Cardiac muscle cell (in vitro differentiated cells and primary cell): ENCODE measurements at places on chromosomes 7 and 10. TPM values are rescaled to one million over a fixed set of nuclear protein-coding genes. Genes with fewer than 3 reads are reported as not detected.
A peak's percentile ranks its signal among the peaks of the same experiment; 100 is the strongest.

FKBP6 gene
- not detected in 2 replicates for total RNA-seq

DNA sequence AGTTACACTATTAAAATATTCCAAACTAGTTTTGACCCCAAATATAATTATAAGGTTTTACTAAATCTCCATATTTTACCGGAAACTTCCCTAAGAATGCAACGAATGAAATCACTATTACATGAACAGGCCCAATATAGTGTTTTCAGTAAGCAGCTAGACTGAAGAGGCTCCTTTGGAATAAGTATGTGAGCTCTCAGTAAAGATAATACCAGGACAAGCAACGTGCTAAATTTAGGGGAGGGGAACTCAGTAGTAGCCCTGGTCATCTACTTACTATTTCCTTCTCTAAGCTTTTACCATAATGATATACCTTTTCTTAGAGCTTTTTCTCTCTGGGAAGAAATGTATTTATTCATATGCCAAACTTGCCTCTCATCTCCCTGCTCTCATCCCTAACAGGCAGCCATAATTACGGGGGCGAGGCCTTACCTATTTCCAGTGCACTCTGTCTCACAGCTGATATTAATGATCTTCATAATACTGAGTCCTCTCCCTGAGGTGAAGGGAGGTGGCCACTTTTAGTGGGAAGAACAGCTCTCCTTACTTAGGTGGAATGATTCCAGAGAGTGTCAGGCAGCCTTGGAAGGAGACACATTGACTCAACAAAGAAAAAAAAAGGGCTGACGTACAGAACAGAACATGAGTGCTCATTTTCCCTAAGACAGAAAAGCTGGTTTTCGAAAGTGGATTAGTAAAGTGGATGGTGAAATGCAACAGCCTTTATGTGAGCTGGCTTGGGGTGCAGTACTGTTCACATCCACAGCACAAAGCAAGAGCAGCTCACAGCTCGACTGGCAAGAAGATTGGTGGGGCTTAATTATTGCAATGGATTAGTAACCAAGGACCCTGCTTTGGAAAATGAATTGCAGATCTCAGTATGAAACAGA, 165.4 kb downstream of the GLI3 start:
- H3K27me3 ChIP-seq = no peaks in the 10 kb centered on the region
- H3K4me3 ChIP-seq = no peak overlapping the region
- H3K4me1 ChIP-seq = peaks cover 69% of the 10 kb centered on the region
- H3K27ac ChIP-seq = peak overlapping the region; percentile 68
- DNase-seq = peak; percentile 28
- H3K36me3 ChIP-seq = no peaks in the 10 kb centered on the region

GRCh38 chr7:30971440-30971839, 7.7 kb downstream of the GHRHR start:
- DNase-seq = no peak
- no peak overlapping the region for H3K4me3 ChIP-seq
- peaks cover 9% of the 10 kb centered on the region for H3K27me3 ChIP-seq

DNA sequence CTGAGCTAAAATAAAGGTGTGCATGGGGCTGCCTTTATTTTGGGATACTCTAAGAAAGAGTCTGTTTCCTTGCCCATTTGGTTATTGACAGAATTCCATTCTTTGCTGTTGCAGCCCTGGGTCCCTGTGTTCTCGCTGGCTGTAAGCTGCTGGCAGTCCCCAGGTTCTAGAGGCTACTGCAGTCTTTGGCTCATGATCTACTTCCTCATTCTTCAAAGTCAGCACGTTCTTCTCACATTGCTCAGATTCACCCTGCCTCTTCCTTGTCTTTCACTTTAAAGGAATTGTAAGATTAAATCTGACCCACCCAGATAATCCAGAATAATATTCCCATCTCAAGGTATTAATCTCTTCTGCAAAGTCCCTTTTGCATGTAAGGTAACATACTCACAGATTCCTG, 620.3 kb downstream of the CCSER2 start:
- H3K27ac ChIP-seq = no peak overlapping the region
- no peak for DNase-seq
- H3K4me3 ChIP-seq = no peak overlapping the region
- H3K36me3 ChIP-seq = no peaks in the 10 kb centered on the region
- H3K4me1 ChIP-seq = no peaks in the 10 kb centered on the region

- H3K27me3 ChIP-seq = no peaks in the 10 kb centered on the region
- no peak for DNase-seq
- no peak overlapping the region for H3K27ac ChIP-seq
- H3K36me3 ChIP-seq = no peaks in the 10 kb centered on the region
- no peak overlapping the region for H3K4me3 ChIP-seq
- peaks cover 11% of the 10 kb centered on the region for H3K4me1 ChIP-seq
Measured at GRCh38 chr10:133049639-133050038, 38.1 kb upstream of the ADGRA1 start.

VGF gene
- total RNA-seq = 0.99 and 1.2 TPM in 2 replicates

APBB1IP gene
- total RNA-seq = not detected in 2 replicates

ZNF503 gene
- total RNA-seq = 110 and 124 TPM in 2 replicates

AEBP1 gene
- total RNA-seq = 60.8 and 94.1 TPM in 2 replicates

MYH16 gene
- total RNA-seq = not detected in 2 replicates

GRCh38 chr10:86225103-86225782, 141.4 kb downstream of the GRID1 start:
- DNase-seq = peak; percentile 56
- H3K4me3 ChIP-seq = no peak overlapping the region

RBP3 gene
- total RNA-seq = not detected in 2 replicates

- H3K27me3 ChIP-seq = no peaks in the 10 kb centered on the region
- no peak overlapping the region for H3K27ac ChIP-seq
- H3K36me3 ChIP-seq = no peaks in the 10 kb centered on the region
- no peak overlapping the region for H3K4me3 ChIP-seq
Measured at GRCh38 chr10:36042135-36042534, 400.0 kb upstream of the FZD8 start.

DNA sequence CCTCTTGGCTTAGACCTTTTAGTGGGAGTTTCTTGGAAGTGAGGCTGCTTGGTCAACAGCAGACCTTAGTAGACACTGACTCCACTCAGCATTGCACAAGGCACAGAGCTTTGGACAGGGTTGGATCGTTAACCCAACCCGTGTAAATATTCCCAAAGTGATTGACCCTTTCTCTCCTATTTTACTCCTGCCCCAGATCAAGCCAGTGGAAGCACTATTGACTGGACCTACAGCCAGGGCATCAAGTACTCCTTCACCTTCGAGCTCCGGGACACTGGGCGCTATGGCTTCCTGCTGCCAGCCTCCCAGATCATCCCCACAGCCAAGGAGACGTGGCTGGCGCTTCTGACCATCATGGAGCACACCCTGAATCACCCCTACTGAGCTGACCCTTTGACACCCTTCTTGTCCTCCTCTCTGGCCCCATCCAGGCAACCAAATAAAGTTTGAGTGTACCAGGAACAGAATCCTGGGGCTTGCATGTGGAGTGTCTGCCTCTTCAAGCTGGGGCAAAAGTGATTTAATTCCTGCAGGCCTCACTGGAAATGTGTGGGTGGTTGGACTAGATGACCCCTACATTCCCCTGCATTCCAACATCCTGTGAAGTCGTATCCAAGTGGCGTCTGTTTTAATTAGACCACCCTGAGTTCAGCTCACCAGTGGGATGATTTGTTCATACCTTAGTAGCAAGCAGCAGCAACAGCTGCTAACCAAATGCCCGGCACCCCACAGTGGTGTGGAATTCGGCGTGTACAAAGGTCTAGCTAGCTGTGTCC, 7.5 kb downstream of the CPA1 start:
- H3K27me3 ChIP-seq = no peaks in the 10 kb centered on the region
- H3K4me3 ChIP-seq = no peak overlapping the region
- H3K36me3 ChIP-seq = no peaks in the 10 kb centered on the region
- peaks cover 3% of the 10 kb centered on the region for H3K4me1 ChIP-seq

INHBA gene
- total RNA-seq = 3.0 and 5.7 TPM in 2 replicates

DNA sequence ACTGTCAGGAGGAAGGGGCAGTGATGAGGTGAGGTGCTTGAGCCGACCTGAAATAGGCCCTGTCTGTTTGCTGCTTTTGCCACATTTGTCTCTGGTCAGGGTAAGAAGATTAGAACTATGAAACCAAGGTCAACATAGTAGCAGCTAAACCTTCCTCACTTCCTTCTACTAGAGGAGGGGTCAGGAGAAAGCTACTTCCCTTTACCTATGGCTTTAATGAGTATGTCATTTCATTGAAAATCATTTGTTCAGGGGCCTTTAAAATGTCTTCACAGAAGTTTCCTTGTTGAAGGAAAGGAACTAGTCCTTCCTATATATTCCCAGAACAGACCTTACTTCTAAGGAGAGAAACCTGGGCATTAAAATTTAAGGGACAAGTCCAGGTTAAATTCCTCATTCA, 19.0 kb downstream of the HYAL4 start:
- no peaks in the 10 kb centered on the region for H3K36me3 ChIP-seq
- H3K4me3 ChIP-seq = no peak overlapping the region
- no peaks in the 10 kb centered on the region for H3K27me3 ChIP-seq
- no peak for DNase-seq
- H3K27ac ChIP-seq = no peak overlapping the region
- H3K4me1 ChIP-seq = peaks cover 16% of the 10 kb centered on the region

- no peak overlapping the region for H3K4me3 ChIP-seq
- peaks cover 17% of the 10 kb centered on the region for H3K4me1 ChIP-seq
- H3K27me3 ChIP-seq = no peaks in the 10 kb centered on the region
- H3K27ac ChIP-seq = peak overlapping the region; percentile 22
- peaks cover 4% of the 10 kb centered on the region for H3K36me3 ChIP-seq
Measured at GRCh38 chr7:102155821-102156441, 130.7 kb upstream of the SH2B2 start.

GRCh38 chr7:8160779-8161345, 101.1 kb downstream of the ICA1 start:
- no peaks in the 10 kb centered on the region for H3K4me1 ChIP-seq
- H3K27me3 ChIP-seq = peaks cover 5% of the 10 kb centered on the region
- no peak overlapping the region for H3K27ac ChIP-seq
- no peak for DNase-seq
- H3K36me3 ChIP-seq = no peaks in the 10 kb centered on the region

- peaks cover 100% of the 10 kb centered on the region for H3K27me3 ChIP-seq
- no peak overlapping the region for H3K4me3 ChIP-seq
- H3K36me3 ChIP-seq = no peaks in the 10 kb centered on the region
- H3K27ac ChIP-seq = no peak overlapping the region
Measured at GRCh38 chr10:101223274-101224059, 5.8 kb downstream of the LBX1 start.

- no peaks in the 10 kb centered on the region for H3K4me1 ChIP-seq
- H3K4me3 ChIP-seq = no peak overlapping the region
- H3K27ac ChIP-seq = no peak overlapping the region
- no peaks in the 10 kb centered on the region for H3K36me3 ChIP-seq
- no peaks in the 10 kb centered on the region for H3K27me3 ChIP-seq
Measured at GRCh38 chr10:70270952-70271351, 12.9 kb downstream of the NPFFR1 start.

DNA sequence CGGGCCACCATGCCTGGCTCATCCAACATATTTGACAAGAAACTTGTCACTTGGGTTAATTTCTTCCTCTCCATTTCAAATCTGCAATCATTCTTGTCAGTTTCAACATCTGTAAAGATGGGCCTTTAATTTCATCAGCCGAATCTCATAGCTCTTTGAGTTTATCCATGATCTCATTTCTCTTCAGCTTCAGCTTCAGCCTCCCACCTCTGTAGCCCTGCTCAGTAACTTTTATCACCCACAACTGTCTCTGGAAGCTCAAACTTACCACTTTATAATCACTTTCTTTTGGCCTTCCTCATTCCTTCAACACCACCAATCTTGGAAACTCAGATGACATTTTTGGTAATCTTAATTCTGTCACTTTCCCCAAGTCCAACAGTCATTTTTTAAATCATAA, 83.2 kb downstream of the CPED1 start:
- no peaks in the 10 kb centered on the region for H3K27me3 ChIP-seq
- H3K4me1 ChIP-seq = no peaks in the 10 kb centered on the region
- H3K27ac ChIP-seq = no peak overlapping the region

RBM33 gene
- 19.6 and 51.1 TPM in 2 replicates for total RNA-seq

DNA sequence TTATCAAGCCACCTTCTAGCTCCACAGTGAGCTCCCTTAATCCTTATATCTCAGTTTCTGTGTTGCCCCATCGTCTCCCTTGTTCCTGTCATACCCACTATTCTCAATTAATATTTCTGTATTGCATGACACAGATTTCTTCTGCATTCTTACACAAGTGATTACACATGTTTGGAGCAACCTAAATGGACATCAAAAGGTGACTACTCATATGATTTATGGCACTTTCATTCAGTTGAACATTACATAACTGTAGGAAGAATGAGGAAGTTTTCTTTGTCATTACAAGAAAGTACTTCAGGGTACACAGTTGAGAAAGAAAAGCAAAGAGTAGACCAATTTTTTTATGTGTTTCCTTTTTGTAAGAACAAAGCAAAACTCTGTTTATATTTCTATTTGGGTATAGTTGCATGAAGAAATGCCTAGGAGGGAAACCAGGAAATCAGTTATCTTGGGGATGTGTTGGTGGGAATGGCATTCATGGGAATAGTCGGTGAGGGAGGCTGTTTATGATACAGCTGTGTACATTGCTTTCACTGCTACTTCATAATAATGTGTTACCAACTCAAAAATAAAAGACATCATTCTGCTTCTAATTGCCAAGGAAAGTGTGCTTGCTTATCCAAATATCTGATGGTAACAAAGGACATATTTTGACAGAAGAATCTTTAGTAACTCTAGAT, 23.6 kb upstream of the PRSS37 start:
- H3K27ac ChIP-seq = no peak overlapping the region
- DNase-seq = no peak
- H3K4me3 ChIP-seq = no peak overlapping the region
- no peaks in the 10 kb centered on the region for H3K4me1 ChIP-seq
- no peaks in the 10 kb centered on the region for H3K27me3 ChIP-seq

GRCh38 chr7:94054130-94054529, 50.0 kb upstream of the BET1 start:
- no peak overlapping the region for H3K4me3 ChIP-seq
- peak; percentile 16 for DNase-seq
- no peaks in the 10 kb centered on the region for H3K27me3 ChIP-seq

PTPRN2 gene
- total RNA-seq = 0.25 TPM in 1 of 2 replicates, not detected in the other
